NCI-H1105 treated with DMSO at 0.1 percent for 48 hours (cell line): ENCODE measurements at places on chromosomes 4 and X.

DNA sequence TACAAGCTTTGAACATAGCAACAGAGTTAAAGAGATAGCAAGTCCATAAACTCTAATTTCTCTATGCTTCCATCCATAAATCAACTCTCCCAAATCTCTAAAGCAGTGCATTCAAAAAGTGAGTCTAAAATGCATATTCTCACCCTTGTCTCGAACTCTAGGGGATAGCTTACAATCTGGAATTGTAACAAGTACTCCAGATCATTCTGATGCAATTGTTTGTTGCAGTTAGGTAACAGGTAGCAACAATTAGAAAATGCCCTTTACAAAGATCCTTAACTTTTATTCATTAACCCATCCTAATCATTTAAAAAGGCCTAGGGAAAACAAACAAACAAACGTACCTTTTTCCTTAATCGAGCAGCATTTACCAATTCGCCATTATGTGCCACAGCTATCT, 18.9 kb upstream of the AASDH start:
- DNase-seq = no peak

DNA sequence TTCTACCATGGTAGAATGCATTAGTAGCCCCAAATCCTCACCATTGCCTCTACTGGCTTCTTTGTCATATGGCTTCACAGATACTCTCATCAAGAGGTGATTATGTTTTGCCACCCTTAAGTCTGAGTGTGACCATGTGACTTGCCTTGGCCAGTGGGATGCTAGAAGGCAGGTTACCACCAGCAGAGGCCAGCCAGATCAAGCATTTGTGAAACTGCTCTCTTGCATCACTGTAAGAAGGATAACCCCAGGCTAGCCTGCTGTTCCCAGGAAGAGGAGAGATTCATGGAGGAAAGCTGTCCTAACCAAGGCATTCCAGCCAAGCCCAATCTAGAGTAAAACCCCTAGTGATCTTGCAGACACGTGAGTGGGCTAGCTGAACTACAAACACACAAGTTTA, 46.8 kb downstream of the USP46 start:
- DNase-seq = no peak

DNA sequence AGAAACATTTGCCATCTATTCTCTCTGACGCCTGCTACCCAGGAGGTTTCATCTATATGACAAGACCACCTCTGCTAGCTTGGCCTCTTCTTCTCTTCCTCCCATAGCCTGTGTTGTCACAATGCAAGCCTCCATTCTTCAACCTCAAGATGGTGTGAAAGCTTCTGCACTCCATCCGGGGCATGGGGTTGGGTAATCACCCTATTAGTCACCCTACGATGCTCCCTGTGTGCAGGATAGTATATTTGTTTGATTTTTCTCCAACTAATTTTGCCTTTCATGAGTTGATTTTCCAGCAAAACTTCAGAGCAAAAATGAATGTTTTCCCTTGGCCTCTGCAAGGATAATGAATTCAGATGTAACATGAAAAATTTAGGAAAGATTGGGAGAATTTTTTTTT, 128.0 kb upstream of the STS start:
- DNase-seq = no peak

DNA sequence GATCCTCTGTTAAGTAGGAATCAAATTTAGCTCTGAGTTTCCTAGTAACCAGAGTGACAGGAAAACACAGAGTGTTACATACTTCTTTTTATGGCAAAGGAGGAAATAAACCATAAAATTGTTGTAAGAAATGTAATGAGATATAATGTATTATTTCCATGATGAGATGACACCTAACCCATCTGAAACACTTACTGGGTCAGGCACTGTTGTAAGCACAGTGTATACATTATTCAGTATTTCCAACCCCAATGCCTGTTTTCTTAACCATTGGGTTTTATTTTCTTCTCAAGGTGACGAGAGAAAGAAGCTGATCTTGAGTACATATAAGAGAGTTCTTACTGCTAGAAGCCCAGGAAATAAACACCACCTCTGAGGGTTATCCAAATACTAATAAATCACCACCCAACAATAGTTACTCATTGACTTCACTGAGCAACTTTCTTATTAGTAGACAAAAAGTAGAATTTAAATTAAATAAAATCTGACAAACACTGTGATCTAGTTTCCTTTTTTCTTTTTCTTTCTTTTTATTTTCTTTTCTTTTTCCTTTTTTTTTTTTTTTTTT, 4.2 kb upstream of the ENAM start:
- no peak for DNase-seq

- no peak for DNase-seq
Measured at GRCh38 chr4:12672303-12672702, 811.8 kb downstream of the RAB28 start.

- peak; percentile 74 for DNase-seq
Measured at GRCh38 chr4:54657185-54657550, 589 bp upstream of the KIT start.

DNA sequence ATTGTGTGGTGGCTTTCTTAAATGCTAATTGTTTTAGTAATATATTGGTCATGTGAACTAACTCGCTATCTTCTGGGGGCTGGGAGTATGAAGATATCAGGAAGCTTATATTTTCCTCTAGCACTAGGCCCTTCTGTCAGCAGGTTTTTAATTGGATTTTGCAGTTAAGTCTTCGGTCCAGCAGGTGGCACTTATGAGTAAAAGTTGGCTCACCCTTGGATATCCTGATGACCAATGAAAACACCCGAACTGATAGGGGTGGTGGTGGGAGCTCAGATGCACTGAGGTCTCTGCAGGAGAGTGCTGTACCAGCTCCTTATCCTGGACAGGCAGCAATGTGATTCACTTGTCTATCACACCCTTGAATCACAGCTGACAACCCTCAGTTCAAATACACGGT, 1365.8 kb upstream of the DIAPH2 start:
- no peak for DNase-seq

- no peak for DNase-seq
Measured at GRCh38 chr4:87575408-87575807, 32.9 kb upstream of the DSPP start.

DNA sequence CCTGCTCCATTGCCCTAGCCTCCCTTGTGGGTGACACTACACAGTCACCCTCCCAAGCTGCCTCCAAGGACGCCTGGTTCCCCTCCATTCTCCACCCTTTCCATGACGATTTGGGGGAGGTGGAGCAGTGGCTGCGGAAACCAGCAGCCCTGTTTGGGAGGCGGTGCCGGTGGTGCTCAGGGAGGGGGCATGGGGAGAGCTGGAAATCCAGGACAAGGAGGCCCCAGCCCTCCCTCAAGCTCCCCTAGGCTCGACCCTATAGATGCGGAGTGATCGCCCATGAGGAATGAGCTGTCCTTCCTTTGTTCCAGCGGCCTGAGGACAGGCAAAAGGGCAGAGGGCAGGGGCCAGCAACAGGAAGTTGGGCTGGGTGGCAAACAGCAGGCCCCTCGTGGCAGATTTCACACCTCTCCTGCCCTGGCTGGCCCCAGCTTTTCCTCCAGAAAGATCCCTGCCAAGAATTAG, 3.6 kb upstream of the RENBP start:
- no peak for DNase-seq

DNA sequence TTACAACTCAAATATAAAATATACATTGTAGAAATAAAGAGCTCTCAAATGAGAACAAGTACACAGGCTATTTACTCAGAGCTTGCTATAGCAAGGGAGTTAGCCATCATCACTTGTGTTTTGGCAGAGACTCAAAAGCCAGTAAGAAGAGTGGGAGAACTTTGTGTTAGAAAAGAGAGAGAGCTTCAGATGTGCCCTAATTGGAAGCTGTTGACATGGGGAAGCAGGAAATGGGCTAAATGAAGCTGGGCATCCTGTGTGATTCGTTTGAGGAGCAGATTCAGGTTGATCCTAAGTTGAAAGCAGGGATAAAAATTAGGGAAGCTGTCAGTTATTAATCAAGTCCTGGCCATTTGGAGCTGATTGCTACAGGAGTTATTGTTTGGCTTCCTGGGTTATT, 207.4 kb upstream of the MAOA start:
- peak; percentile 59 for DNase-seq

GRCh38 chrX:103607364-103608305, at the start of gene TCEAL3:
Gene TCEAL3 (plus strand): TSS chrX:103607963. CDS start chrX:103609065, 1,102 bp downstream.
- DNase-seq = peak; percentile 59

- DNase-seq = no peak
Measured at GRCh38 chr4:8615921-8616787, 23.6 kb downstream of the CPZ start.

GRCh38 chrX:132114607-132115006, 13.2 kb downstream of the FRMD7 start:
- DNase-seq = peak; percentile 18

DNA sequence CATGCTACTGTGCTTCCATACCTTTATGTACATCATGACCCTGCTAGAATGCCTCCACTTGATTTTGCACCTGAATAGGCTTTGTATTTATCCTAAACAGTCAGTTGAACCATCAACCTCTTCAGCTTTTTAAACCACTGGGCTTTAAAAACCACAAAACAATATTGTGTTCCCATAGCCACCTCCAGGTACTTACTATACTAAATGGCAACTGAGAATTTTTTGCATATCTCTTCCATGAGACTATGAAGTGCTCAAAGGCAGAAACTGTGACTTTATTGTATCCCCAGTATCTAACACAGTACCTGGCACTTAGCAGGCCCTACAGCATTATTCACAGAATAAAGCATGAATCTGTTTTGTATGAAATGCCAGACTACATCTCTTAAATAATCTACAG, 39.7 kb downstream of the ANAPC10 start:
- DNase-seq = no peak

- DNase-seq = no peak
Measured at GRCh38 chr4:144583658-144584057, 62.3 kb upstream of the HHIP start.

GRCh38 chrX:119374736-119375135, 24.4 kb upstream of the SLC25A43 start:
- no peak for DNase-seq

DNA sequence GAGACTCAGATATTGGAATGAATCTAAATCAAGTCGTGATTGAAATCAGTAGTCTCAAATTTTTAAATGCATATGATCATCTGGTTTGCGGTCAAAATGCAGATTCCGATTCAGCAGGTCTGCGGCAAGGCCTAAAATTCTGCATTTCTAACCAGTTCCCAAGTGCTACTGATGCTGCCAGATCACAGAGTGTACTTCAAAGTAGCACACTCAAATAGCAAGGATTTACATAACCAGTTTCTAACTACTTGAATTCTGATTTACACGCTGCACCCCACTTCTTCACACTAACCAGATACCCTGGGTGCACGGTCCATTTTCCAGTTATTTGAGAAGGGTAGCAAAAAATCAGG, 752 bp downstream of the MBTPS2 start:
- DNase-seq = peak; percentile 11

DNA sequence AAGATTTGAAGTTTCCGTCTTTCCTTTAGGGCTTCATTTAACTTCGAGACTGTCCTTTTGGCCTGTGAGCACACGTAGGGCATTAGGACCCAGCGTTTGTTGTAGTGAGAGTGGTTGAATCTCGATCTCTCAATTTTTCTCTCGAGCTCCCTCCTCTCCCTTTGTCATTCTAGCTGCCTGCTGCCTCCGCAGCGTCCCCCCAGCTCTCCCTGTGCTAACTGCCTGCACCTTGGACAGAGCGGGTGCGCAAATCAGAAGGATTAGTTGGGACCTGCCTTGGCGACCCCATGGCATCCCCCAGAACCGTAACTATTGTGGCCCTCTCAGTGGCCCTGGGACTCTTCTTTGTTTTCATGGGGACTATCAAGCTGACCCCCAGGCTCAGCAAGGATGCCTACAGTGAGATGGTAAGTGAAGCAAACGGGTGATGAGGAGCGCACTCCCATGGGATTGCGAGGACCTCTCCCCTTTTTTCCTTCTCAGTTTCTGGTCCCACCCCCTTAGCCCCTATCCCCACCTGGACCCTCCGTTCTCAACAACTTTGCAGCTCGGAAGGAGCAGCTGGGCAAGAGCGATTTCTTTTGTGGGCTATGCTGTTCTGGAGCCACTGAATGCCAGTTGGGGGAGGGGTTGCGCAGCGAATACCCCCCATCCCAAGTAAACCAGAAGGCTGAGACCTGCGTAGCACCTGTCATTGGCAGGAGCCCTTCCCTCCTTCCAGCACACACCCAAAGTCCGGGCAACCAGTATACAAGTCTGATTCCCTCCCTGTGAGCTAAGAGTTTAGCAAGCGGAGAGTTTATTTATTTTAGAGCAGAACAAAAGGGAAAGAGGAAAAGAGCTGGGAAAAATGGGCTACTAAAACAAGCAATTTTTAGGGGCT, at the start of gene TMEM35A:
TMEM35A (plus strand) TSS at position 164 of the 883 bp plus-strand sequence; CDS start at position 288, 124 bp downstream.
- peak; percentile 21 for DNase-seq

DNA sequence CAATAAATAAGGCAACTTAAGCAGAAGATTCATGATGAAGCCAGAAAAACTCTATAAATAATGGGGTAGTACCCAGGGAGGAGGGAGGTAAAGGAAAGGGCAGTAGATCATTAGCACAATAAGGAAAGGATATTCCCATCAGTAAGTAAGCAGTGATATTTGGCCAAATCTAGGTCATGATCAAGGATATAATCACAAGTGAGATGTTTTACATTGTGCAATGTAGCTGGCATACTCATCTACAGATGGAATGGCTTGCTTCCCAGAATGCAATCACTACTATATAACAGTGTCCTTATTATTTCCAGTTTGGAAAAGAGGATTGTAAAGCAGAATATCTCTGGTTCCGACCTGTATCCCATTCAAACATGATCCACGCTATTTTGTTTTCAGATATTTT, 483.4 kb downstream of the RPA4 start:
- no peak for DNase-seq

GRCh38 chr4:91838181-91838861, 465.4 kb upstream of the GRID2 start:
- no peak for DNase-seq

DNA sequence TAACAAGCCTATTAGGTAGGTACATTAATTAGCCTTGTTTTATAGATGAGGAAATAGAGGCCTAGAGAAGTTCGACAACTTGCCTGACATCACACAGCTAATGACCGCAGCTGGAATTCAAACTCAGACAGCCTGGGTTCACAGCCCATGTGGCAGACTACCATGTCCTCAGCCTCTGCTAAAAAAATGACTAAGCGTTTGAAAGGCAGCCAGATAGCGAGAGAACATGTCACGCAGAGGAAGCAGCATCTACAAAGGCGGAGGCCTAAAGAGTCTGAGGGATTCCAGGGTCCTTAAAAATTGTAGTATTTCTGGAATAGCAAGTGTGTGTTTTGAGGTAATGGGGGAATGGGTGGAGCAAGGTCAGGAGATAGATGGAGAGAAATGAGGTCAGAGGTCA, 33.2 kb upstream of the BMP15 start:
- no peak for DNase-seq

DNA sequence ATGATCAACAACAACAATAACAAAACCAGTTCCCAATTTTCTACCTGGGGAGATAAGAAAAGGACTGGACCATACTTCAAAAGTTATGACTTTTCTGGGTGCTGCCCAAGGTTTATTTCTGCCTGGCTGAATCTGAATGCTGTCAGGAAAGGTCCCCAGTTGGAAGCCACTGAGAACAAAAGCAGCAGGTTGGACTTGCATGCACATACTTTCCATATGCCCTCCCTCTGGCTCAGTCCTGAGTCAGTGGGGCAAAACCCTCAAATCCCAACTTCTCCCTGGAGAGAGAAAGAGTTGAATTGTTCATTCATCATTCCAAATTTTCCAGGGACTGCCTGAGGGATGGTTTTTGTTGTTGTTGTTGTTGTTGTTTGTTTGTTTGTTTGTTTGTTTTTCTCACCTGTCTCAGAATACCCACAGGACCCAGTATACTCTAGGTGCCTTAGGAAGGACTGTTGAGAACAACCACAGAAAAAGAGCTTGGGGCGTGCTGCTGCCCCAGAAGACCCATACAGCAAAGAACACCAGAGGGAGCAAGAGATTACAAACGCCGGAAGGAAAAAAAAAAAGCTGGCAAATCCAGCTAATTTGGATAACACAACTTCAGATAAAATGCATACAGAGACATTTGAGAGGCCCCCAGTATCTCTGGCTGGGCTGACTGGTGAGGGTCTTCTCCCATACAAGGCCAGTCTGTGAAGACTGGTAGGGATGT, 138.9 kb upstream of the INPP4B start:
- no peak for DNase-seq
